ENCODE measurements at places on chromosomes 16 and 17. TPM values are rescaled to one million over a fixed set of nuclear protein-coding genes. Genes with fewer than 3 reads are reported as not detected.

Gene CMTM2
- not detected for total RNA-seq

- no peak for DNase-seq
These were observed 137.3 kb upstream of the CCL2 start for GRCh38 chr17:34117811-34118210.

DNA sequence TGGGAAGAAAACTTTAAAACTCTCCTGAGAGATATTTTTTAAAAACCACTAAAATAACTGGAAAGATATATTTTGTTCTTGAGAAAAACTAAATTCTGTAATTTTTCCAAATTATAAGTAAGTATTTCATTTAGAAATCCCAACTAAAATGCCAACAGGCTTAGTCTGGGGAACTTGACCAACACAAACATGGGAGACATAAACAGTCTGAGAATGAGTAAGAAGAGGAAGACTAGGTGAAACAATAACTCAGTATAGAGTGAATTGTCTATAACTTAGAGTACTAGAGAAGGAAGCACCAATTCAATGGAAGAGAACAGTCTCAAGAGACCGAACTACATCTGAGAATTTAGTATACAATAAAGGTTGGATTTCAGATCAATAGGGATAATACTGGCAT lies 2.9 kb downstream of the CMTM1 start:
- peak; percentile 67 for DNase-seq

- DNase-seq = no peak
These were observed 33.5 kb upstream of the GOSR1 start for GRCh38 chr17:30443721-30444120.

GRCh38 chr16:2739625-2740430 lies 12.6 kb upstream of the SRRM2 start:
- DNase-seq = no peak

DNA sequence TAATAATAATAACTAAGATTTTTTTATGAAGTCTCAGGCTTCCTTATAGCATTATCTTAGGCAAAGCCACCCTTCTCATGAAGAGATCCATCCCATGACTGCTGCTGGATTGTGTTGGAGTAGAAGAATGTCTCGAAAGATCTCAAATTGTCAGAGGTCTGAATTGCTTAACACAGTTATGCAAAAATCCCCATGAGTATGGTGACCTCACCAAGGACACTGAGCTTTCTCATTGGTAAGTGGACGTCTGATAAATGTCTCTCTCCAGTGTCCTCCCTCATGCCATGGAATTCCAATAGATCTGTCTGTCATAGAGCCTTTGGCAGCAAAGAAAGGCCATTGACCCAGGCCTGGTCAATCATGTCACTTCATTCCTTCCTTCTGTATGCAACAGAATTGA lies 264.5 kb downstream of the CDH11 start:
- DNase-seq = no peak

DNA sequence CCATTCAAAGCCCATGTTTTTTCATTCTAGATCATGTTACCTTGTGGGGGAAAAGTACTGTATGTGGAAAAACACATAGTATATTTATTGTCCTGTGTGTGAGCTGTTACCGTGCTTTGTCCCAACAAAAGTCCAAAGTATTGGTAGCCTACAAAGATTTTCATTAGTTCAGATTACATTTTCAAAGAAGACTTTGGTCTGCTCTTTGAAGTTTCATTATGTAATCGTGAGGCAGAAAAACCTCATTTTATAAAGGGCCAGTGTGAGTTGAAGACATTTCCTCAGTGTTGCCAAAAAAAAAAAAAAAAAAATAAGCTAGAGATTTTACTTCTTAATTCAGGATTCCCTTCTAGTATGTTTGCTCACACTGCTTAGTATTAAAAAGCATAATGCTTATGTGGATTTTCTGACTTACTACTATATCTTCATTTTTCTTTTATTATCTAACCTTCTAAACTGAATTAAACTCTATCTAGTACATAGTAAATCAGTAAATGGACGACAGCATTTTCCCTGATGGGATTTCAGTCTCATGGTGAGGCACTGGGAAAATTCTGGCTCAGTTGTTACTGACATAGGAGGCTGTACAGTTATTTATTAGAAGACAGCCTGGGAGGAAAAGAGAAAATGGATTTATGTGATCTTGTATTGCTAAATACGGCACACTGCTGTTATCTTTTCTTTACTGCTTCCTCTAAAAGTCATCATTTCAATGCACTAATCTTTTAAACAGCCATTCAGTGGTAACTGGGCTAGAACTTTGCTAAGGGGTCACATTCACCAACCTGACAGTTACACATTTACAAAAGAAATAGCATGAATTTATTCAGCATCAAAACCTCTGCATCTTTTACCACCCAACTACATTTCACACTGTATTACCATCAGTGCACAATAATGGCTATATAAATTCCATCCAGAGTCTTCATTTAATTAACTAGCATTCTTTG lies 100.6 kb downstream of the STXBP4 start:
- no peak for DNase-seq

GRCh38 chr17:59914274-59914854 lies 21.4 kb downstream of the RPS6KB1 start:
- peak; percentile 54 for DNase-seq

DNA sequence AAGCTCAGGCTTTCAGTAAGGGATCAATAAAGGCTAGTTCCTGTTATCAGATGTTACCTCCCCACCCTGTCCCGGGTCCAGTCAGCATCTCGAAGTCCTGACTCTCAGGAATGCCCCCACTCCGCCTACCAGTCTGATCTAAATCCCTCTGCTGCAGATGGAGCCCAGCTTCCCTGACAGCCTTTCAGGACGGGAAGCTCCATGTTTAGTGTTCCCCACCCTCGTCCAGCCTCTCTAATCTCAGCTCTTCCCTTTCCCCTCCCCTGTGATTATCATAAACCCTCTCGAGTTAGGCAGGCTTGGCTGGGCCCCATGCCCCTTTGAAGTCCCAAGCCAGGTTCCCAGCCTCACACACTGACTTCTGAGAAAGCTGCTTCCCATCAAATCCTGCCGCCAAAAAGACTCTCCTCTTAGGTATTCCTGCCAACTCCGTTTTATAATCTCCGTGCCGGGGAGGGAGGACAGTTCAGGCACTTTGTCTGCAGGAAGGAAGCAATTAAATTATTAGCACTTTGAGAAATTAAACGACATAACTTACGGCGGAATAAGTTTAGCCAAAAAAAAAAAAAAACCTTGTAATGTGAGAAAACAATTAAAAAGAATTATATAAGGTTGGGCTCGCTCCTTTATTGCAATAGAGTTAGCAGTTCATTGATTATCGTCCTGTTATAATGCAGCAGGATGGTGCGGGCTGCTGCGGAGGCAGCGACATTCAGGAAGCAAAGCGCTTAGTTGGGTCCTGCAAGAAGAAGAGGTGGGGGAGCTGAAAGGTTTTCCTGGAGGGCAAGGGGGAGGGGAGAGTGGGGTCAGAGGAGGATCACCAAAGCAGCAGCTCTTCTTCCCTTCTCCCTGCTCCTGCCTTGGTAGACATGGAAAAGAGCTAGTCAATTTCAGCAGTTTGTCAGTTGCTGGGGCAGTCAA lies 16.8 kb upstream of the ETV4 start:
- no peak for DNase-seq

All from fibroblast of villous mesenchyme (primary cell).